ENCODE measurements at places on chromosomes 4 and X.
A peak's percentile ranks its signal among the peaks of the same experiment; 100 is the strongest.

DNA sequence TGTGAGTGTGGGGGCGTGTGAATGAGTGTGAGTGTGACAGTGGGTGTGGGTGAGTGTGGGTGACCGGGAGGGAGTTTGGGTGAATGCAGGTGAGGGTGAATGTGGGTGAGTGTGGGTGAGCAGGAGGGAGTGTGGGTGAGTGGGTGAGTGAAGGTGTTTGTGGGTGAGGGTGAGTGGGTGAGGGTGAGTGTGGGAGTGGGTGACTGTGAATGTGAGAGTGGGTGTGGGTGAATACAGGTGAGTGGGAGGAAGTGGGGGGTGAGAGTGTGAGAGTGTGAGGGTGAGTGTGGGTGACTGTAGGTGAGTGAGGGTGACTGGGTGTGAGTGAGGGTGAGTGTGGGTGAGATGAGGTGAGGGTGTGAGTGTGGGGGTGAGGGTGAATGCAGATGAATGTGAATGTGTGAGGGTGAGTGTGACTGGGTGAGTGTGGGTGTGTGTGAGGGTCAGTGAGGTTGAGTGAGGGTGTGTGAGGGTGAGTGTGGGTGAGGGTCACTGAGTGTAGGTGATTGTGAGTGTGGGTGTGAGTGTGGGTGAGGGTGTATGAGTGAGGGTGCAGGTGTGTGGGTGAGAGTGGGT, 1677.3 kb upstream of the TENM3 start:
- H3K4me3 ChIP-seq, result no peak overlapping the region
- no peaks in the 10 kb centered on the region for H3K27me3 ChIP-seq
- H3K27ac ChIP-seq, result no peak overlapping the region
- H3K4me1 ChIP-seq, result no peaks in the 10 kb centered on the region
- no peaks in the 10 kb centered on the region for H3K36me3 ChIP-seq
- DNase-seq, result no peak

GRCh38 chrX:104854790-104855340, 288.9 kb downstream of the IL1RAPL2 start:
- no peak overlapping the region for H3K27ac ChIP-seq
- no peaks in the 10 kb centered on the region for H3K27me3 ChIP-seq
- DNase-seq, result no peak
- H3K4me3 ChIP-seq, result no peak overlapping the region
- peaks cover 24% of the 10 kb centered on the region for H3K4me1 ChIP-seq
- H3K36me3 ChIP-seq, result no peaks in the 10 kb centered on the region

GRCh38 chr4:159266981-159267868, 164.3 kb downstream of the RAPGEF2 start:
- no peak for DNase-seq
- H3K27ac ChIP-seq, result no peak overlapping the region
- no peak overlapping the region for H3K4me3 ChIP-seq

- H3K4me3 ChIP-seq, result no peak overlapping the region
- DNase-seq, result no peak
- H3K27me3 ChIP-seq, result no peaks in the 10 kb centered on the region
- H3K4me1 ChIP-seq, result peaks cover 16% of the 10 kb centered on the region
Observed at GRCh38 chr4:142548491-142548890, 297.6 kb downstream of the INPP4B start.

- peaks cover 13% of the 10 kb centered on the region for H3K36me3 ChIP-seq
- no peaks in the 10 kb centered on the region for H3K27me3 ChIP-seq
- DNase-seq, result peak; percentile 90
- peaks cover 15% of the 10 kb centered on the region for H3K4me1 ChIP-seq
Observed at GRCh38 chrX:150772150-150772970, 79.2 kb downstream of the MTMR1 start.

- no peak overlapping the region for H3K4me3 ChIP-seq
- H3K4me1 ChIP-seq, result peaks cover 53% of the 10 kb centered on the region
- H3K27me3 ChIP-seq, result no peaks in the 10 kb centered on the region
- DNase-seq, result no peak
- H3K36me3 ChIP-seq, result peaks cover 36% of the 10 kb centered on the region
Observed at GRCh38 chrX:133405498-133406185, 9.6 kb downstream of the GPC4 start.

GRCh38 chr4:103012551-103012950, 7.0 kb downstream of the SLC9B1 start:
- no peak overlapping the region for H3K4me3 ChIP-seq
- DNase-seq, result no peak
- no peaks in the 10 kb centered on the region for H3K4me1 ChIP-seq
- H3K27me3 ChIP-seq, result no peaks in the 10 kb centered on the region

DNA sequence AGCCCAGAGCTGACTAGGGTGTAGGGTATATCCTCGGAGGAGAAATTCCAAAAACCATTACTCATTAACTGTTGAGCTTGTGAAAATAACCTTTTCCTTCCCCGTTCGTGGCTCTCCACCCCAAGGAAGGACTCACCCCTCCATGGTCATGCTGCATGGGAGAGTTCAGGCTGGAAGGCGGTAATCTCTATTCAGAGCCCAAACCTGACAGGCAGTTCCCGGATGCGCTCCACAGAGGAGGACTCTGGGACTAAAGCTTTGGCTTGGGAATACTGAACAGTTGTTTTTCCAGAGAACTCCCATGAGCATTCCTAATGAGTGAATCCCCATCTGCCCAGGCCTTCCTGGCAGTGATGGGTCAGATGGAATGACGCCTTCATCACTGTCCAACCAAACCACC, 125.4 kb downstream of the BCOR start:
- H3K27me3 ChIP-seq, result peaks cover 5% of the 10 kb centered on the region
- H3K36me3 ChIP-seq, result peaks cover 16% of the 10 kb centered on the region
- H3K4me1 ChIP-seq, result peaks cover 39% of the 10 kb centered on the region
- no peak overlapping the region for H3K27ac ChIP-seq

- H3K4me3 ChIP-seq, result no peak overlapping the region
- peaks cover 11% of the 10 kb centered on the region for H3K4me1 ChIP-seq
- DNase-seq, result no peak
- H3K27me3 ChIP-seq, result no peaks in the 10 kb centered on the region
- H3K27ac ChIP-seq, result no peak overlapping the region
Observed at GRCh38 chr4:90024519-90024918, 102.7 kb upstream of the CCSER1 start.

- no peak overlapping the region for H3K27ac ChIP-seq
- DNase-seq, result no peak
- no peak overlapping the region for H3K4me3 ChIP-seq
- H3K4me1 ChIP-seq, result peaks cover 2% of the 10 kb centered on the region
Observed at GRCh38 chrX:44723426-44723825, 120.4 kb upstream of the DUSP21 start.

DNA sequence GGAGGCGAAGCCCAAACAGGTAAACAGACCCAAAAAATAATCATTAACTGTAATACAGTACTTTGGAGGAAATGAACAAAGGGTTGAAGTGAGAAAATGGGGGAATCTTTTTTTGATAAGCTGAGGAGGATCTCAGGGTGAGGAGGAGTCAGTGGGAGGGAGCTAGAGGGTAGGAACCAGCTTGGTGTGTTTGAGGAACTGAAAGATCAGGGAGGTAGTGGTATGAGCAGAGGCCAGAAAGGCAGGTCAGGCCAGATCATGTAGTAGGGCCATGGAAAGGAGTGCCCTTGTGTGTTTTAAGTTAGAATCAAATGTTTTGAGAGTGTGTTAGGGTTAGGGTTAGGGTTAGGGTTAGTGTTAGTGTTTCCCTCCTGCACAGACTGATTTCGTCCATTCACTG, 48.8 kb downstream of the PPP2R2C start:
- no peaks in the 10 kb centered on the region for H3K36me3 ChIP-seq
- no peaks in the 10 kb centered on the region for H3K4me1 ChIP-seq
- DNase-seq, result no peak
- H3K27me3 ChIP-seq, result no peaks in the 10 kb centered on the region
- no peak overlapping the region for H3K27ac ChIP-seq

DNA sequence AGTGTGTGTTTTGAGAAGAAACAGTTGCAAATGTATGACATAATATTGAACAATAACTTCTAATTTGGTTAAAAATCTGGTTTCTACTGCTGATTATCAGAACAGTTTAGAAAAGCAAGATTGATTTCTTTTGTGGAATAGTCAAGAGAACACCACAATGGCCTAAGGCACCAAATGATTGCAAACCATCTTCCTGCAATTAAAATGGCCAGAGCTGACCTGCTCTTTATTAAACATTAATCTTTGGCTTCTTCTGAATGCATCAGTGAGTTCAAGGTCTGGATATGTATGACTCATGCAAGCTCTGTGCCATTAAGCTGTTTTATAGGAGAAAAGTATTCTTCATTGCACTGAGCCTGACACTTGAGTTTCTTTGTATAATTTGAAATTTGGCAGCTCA, 107.8 kb upstream of the PDHA2 start:
- H3K4me3 ChIP-seq, result no peak overlapping the region
- H3K4me1 ChIP-seq, result peaks cover 29% of the 10 kb centered on the region
- no peaks in the 10 kb centered on the region for H3K27me3 ChIP-seq
- DNase-seq, result no peak

DNA sequence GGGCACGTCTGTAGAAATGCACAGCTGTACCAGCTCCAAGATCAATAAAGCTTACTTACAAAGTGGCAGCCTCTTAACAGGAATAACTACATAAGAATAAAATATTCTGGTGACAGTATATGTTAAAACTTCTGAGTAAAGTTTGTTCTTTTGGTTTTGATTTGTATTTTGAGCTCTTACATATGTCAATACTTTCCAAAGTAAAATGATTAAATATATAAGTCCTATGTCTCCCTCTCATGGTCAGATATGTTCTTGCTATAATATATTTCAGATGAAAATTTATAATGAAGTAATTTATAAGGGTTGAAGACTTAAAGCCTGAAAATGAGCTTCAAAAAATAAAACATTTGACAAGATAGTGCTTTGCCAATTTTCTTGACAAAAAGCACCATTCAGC, 254.4 kb downstream of the NPFFR2 start:
- no peaks in the 10 kb centered on the region for H3K27me3 ChIP-seq
- no peak overlapping the region for H3K4me3 ChIP-seq
- H3K4me1 ChIP-seq, result peaks cover 7% of the 10 kb centered on the region
- no peak overlapping the region for H3K27ac ChIP-seq
- no peak for DNase-seq

- no peak for DNase-seq
- H3K4me1 ChIP-seq, result no peaks in the 10 kb centered on the region
- H3K27ac ChIP-seq, result no peak overlapping the region
- peaks cover 28% of the 10 kb centered on the region for H3K36me3 ChIP-seq
Observed at GRCh38 chrX:143788265-143788664, 67.7 kb upstream of the SPANXN2 start.

DNA sequence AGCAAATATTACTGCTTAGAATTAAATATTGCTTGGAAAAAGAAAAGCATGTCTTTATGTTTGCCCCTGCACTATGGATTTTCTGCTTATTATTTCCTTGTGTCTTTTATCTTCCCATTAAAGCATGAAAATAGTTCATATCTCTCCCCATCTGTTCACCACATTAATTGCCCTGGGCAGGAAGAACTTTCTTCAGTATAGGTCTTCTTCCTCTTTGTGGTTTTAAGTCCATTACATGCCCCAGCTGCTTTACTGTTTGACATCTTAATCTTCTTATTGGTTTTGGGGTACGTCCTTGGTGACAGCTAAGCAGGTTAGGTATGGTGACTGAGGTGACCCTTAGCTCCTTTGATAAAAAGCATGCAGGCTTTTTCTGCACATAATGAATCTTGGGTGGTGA, 157.3 kb downstream of the AASDH start:
- peaks cover 14% of the 10 kb centered on the region for H3K36me3 ChIP-seq
- H3K4me3 ChIP-seq, result no peak overlapping the region
- H3K27ac ChIP-seq, result no peak overlapping the region
- H3K27me3 ChIP-seq, result no peaks in the 10 kb centered on the region
- H3K4me1 ChIP-seq, result peaks cover 22% of the 10 kb centered on the region

DNA sequence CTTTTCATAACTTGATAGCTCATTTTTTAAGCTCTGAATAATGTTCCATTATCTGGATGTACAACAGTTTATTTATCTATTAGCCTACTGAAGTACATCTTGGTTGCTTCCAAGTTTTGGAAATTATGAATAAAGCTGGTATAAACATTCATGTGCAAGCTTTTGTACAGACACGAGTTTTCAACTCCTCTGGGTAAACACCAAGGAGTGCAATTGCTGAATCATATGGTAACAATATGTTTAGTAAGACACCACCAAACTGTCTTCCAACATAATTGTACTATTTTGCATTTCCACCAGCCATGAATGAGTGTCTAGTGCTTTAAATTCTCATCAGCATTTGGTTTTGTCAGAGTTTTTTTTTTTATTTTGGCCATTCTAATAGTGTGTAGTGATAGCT, 266.7 kb upstream of the ATOH1 start:
- DNase-seq, result no peak
- no peak overlapping the region for H3K4me3 ChIP-seq
- H3K36me3 ChIP-seq, result no peaks in the 10 kb centered on the region
- no peaks in the 10 kb centered on the region for H3K27me3 ChIP-seq
- no peak overlapping the region for H3K27ac ChIP-seq

- no peaks in the 10 kb centered on the region for H3K36me3 ChIP-seq
- peaks cover 46% of the 10 kb centered on the region for H3K4me1 ChIP-seq
- DNase-seq, result no peak
- no peak overlapping the region for H3K4me3 ChIP-seq
- H3K27ac ChIP-seq, result no peak overlapping the region
Observed at GRCh38 chrX:25009407-25009806, 6.4 kb downstream of the ARX start.

GRCh38 chr4:148396986-148397673, 45.1 kb downstream of the NR3C2 start:
- peaks cover 13% of the 10 kb centered on the region for H3K4me1 ChIP-seq
- no peaks in the 10 kb centered on the region for H3K27me3 ChIP-seq
- no peak for DNase-seq
- no peak overlapping the region for H3K27ac ChIP-seq

GRCh38 chrX:150542846-150543229, 25.6 kb upstream of the MTM1 start:
- H3K36me3 ChIP-seq, result no peaks in the 10 kb centered on the region
- no peak overlapping the region for H3K27ac ChIP-seq
- peaks cover 17% of the 10 kb centered on the region for H3K27me3 ChIP-seq
- no peak for DNase-seq

DNA sequence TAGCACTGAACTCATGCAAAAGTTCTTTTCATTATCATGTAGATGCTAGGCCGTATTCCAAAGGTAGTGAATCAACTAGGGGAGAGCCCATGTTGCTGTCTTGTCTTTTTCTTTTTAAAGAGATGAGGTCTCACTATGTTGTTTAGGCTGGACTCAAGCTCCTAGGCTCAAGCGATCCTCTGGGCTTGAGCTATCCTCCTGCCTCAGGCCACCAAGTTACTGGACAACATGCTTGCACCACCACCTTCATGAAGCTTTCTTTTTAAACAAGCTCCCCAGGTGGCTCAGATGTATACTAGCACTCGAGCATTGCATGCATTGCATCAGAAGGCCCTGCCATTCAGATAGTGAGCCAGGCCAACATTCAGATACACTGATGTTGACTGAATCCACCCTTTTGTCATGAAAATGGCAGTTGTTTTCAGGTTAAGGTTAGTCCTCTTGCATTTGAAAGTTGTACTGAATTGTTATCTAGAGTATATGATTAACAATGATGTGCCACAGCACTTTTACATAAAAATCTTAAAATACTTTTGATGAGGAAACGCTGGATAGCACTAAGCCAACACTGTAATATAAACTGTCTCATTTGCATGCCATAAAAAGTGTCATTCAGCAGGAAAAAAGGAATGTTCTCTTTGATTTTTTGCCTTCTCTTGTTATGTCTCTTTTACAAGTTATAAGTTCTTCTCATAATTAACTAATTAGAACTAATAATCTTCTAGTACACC, 76.7 kb downstream of the FNIP2 start:
- no peaks in the 10 kb centered on the region for H3K27me3 ChIP-seq
- peak overlapping the region; percentile 99 for H3K27ac ChIP-seq
- H3K4me1 ChIP-seq, result peaks cover 48% of the 10 kb centered on the region
- DNase-seq, result peak; percentile 35

GRCh38 chrX:39577206-39577984, 520.4 kb downstream of the BCOR start:
- no peak overlapping the region for H3K27ac ChIP-seq
- H3K36me3 ChIP-seq, result no peaks in the 10 kb centered on the region

GRCh38 chr4:57095956-57096355, 14.2 kb downstream of the IGFBP7 start:
- H3K27ac ChIP-seq, result no peak overlapping the region
- no peak overlapping the region for H3K4me3 ChIP-seq
- H3K27me3 ChIP-seq, result no peaks in the 10 kb centered on the region
- H3K4me1 ChIP-seq, result peaks cover 23% of the 10 kb centered on the region
- DNase-seq, result no peak
- no peaks in the 10 kb centered on the region for H3K36me3 ChIP-seq
